ACHN (cell line): ENCODE measurements at places on chromosomes 6 and 20.

DNA sequence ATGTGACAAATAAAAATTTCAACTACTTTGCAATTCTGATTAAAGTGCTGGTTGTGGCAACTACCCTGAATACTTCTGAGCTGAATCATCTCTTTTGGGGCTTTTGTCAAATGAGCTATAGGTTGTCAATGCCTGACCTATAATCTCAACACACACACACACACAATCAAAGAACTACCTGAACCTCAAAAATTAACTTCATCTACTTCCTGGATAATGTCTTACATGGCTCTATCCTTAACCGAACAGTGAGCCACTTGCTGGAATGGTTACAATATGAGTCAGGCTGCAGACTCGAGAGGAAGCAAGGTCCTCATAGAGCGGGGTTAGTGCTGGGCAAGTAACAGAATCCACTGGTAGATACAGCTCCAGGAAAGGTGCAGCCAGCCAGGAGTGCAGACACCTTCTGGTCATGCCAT lies 70.6 kb upstream of the DST start:
- DNase-seq = peak; percentile 91

DNA sequence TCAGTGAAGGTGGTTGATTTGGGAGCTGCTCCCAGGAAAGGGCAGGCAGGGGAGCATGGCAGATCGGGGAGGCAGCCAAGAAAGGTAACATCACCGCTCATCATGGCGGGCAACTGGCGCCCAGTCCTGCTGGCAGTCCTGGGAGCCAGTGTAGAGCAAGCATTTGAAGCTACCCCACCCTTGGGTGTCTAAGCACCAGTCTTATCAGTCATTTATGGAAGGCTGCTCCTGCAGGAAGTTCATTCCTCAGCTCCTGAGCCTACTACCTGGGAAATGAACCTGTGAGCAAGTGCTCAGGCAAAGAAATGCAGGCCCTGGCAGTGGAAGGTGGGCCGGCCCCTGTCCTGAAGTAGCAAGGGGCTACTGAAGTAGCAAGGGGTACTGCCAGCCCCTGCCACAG lies 41.5 kb downstream of the BANF2 start:
- DNase-seq = no peak

GRCh38 chr6:67717281-67717680 lies 917.8 kb upstream of the ADGRB3 start:
- DNase-seq = no peak

- peak; percentile 46 for DNase-seq
These were observed 90.0 kb upstream of the SIRPA start for GRCh38 chr20:1805161-1805581.

DNA sequence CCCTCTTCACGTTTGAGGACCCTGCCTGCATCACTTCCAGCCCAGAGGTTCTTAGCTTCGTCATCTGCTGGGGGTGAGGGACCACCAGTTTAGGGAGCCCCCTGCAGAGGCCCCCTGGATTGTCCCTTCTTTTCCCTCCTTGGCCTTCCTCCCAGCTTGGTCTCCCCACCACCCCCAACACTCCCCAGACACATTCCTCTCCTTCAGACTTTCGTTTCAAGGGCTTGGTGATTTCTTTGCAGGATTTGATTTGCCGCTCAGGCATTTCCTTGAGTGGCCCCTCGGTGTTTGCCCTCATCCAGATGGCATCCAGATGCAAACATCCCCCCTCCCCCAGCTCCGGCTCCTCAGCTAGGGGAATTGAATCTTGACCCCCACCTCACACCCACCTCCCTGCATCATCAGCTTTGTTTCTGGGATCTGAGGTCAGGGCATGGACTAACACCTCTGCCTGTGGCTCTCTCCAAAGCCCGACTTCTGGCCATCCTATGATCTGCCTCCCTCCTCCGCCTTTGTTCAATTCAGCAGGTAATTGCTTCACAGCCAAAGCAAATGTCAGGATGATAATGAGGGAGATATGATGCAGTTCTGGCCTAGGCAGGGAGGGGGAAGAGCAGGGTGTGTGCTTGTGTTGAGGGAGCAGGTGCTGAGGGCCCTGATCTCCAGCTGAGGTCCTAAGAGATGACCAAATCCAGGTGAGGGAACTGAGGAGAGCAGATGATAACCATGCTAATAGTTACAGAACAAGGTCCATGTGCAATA lies 141.5 kb downstream of the VEGFA start:
- DNase-seq = no peak

- no peak for DNase-seq
These were observed 27.9 kb downstream of the ADRM1 start for GRCh38 chr20:62330576-62331317.

GRCh38 chr6:83885984-83886383 lies 26.5 kb downstream of the CYB5R4 start:
- DNase-seq = no peak

- peak; percentile 73 for DNase-seq
These were observed 2.1 kb downstream of the NQO2 start for GRCh38 chr6:3001773-3002293.

GRCh38 chr6:148999501-148999900 lies 252.7 kb downstream of the UST start:
- DNase-seq = peak; percentile 12

DNA sequence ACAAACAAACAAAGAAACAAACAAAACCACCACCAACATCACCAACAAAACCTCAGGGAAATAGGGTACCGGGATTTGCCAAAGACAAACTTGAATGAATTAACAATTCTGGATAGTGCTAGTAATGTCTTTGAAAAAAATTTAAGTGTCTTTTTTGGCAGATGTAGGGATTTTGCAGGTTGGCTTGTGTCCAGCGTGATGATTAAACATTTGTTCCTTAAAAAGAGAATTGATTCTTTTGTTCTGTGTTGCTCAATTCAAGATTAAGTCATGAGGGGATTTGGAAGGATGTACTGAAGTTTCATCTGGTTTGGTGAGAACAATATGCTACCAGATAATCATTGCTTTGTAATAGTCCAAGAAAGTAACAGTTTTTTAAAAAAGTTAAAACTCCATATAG lies 125.1 kb upstream of the HS3ST5 start:
- DNase-seq = no peak

- DNase-seq = no peak
These were observed 58.8 kb upstream of the BTN3A2 start for GRCh38 chr6:26306232-26306631.

DNA sequence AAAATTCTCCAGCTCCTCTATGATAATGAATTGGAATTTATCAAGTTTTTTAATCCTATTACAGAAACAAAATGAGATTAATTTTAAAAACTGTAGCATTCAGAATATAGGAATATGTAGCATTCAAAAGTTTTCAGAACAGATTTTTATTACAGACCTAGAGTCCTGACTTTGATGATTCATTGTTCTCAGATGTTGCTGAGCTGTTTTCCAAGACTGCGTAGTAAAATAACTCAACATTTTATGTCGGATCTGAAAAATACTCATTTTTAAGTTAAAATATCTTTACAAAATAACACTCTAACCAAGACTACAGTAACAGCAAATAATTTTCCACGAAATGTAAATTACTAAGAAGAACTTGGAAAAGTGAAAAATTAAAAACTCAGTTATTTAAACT lies 67.1 kb downstream of the SYCP2 start:
- DNase-seq = no peak

- DNase-seq = no peak
These were observed 5.5 kb downstream of the ROMO1 start for GRCh38 chr20:35704514-35705261.

DNA sequence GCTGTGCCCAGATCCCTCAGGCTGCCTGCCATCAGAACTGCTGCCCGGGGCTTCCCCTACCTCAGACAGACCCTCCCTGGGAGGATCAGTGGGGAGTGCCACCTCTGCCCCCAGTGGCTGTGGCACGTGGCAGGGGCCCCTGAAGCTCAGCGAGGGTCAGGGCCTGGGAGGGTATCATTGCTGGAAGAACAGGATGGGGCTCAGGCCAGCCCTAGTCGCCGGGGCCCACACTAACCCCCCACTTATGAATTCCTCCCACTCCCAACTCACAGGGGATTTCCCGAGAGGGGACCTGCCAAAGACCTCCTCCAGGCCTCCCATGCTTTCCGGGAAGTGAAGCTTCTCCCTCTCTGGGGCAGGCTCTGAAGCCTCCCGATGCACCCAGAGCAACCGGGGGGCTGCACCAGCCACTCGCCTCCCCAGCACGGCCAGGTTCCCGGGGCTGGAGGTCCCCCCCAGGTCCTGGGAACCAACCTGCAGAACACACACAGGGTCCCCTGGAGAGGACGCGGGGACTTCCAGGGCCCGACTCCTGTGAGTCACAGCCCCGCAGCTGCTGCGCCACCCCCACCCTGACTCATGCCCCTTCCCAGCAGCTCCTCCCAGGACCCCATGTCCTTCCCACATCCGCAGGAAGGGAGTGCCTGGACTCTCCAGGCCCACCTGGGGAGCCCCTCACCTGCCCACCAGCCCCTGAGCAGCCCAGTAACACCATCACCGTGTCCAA lies 2.5 kb downstream of the TNFRSF6B start:
- DNase-seq = peak; percentile 82

- no peak for DNase-seq
These were observed 38.3 kb upstream of the MDFI start for GRCh38 chr6:41599852-41600445.

DNA sequence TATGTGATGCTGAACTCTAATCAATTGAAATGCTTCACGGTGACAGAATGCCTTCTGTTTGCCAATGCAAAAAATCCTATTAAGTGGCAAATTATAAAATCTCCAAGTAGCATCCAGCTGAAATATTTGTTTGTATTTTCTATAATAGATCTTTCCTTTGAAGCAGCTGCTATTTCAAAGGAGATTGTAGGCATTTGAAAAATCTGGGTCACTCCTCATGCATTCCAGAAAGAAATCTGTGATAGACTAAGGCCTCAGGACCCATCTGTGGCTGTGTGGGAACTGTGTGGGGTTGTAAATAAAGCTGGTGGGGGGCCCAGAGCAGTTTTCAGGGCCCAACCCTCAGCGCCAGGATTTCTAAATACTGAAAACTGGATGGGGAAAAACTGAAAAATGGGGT lies 216.9 kb upstream of the ARG1 start:
- DNase-seq = no peak

DNA sequence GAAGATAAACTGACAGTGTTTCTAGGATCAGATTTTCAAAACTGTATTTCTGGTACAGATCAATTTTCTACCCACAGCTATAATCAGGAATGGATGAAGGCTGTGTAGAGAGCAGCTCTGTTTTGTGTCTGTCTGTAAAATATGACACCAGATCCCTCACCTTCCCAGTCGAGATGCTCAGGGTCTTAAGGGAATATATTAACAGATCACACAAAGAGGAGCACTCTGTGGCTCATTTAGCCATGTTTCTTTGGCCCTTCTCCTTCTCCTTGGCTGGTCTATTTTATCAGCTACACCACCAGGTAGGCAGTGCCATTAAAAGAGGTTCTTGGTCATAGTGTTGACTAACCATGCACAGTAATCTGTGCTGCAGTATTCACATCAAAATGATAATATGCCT lies 82.6 kb downstream of the PREP start:
- no peak for DNase-seq

DNA sequence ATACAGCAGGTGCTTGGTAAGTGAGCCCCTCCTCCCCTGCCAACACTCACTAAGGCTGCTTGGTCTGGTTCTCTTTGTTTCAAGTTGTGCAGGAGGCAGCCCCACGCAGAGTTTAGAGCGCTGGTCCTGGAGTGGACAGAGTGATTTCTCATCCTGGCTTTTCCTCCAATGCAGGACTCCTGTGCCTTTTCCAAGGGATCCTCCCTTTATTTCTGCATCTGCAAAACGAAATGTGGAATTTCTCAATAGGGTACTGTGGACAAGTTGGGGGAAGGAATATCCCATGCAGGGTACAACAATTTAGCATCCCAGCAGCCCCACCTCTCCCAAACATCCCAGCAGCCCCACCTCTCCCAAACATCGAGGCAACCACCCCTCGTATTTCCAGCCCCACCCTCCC lies 30.6 kb upstream of the CCDC167 start:
- no peak for DNase-seq

DNA sequence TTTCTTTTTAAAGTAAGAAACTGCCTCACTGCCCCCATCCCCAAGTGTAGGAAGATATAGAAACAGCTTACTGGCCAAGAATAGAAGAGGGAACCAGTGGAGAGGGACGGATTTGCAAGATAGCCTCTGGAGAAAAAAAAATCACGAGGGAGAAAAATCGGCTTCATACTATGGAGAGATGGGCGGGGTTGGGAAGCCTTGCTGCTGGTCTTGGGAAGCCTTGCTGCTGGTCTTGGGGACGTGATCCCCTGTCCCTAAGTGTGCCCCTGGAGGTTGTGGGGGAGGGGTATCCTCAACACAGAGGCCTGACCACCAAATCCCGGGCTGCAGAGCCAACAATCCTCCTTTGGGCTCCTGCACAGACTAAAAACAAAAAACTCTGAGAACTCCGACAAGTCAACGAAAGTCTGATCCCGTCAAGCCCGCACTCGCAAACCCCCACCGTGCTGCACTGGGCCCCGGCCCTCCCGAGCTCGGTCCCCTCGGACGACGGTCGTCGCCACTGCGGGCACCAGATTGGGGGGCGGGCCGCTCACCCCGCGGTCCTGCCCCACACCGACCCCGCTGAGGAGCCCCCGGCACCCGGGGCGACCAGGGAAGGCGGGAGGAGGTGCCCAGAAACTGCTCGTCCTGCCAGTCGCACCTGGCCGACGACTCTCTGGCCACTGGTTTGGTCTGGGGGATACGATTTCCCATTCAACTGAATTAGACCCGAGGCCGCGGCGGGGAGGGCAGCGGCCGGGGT lies 750 bp downstream of the MAP7 start:
- DNase-seq = peak; percentile 31

DNA sequence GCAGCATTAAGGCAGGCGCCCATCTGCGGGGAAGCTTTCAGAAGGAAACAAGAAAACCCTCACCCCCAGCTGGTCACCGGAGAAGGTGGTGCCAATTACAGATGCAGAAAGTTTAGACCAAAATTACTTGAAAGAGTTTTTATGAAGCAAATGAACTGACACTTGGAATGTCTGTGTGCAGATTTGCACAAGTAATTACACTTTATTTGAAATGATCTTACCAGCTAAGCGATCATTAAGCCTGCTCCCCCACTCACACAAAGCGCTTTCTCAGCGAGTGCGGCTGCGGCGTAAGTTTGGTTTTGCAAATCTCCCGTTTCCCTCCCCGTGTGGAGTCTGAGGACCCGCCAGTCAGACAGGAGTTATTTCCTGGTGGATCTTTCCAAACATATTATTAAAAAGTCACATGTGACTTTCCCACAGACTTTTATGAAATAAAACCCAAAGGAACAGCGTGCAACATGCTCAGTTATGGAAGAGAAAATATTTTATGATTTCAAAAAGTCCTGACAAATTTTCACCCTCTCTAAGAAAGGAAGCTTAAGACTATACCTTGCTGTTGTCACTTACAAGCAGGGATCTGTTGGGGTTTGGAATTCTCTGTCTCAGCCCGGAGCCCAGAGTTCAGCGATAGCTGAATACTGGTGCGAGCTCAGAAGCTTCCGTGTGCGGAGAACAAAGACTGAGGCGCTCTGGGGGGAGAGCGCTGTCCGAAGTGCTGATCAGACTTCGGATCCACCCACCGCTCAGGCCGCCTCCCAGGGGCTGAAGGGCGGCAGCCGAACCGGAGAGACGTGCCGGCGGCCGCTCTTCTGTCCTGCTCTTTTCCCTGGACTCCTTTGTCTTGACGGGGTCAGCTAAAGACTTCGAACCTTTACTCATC lies 2.7 kb upstream of the MYT1 start:
- DNase-seq = peak; percentile 52
